ENCODE measurements at places on chromosomes 11 and 22.
A peak's percentile ranks its signal among the peaks of the same experiment; 100 is the strongest.

- DNase-seq, result no peak
Measured at GRCh38 chr22:25509374-25509791, 55.1 kb upstream of the GRK3 start.

DNA sequence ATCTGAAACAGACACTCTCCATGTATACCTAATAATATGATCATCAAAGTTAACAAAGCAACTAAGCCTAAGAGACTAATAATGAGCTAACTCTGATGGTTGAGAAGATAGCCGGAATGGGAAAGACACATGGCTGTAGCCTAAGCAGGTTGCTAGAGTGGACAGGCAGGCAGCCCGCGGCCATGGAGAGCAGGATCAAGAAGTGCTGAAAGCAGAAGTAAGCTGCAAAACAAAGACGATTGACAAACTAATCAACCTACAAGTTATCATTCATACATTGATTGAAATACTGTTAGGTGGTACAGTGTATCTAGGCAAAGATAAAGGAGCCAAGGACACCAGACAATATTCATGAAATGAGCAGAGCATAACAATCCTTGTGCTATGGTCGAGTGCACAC, 29.3 kb downstream of the SLN start:
- no peak for DNase-seq

DNA sequence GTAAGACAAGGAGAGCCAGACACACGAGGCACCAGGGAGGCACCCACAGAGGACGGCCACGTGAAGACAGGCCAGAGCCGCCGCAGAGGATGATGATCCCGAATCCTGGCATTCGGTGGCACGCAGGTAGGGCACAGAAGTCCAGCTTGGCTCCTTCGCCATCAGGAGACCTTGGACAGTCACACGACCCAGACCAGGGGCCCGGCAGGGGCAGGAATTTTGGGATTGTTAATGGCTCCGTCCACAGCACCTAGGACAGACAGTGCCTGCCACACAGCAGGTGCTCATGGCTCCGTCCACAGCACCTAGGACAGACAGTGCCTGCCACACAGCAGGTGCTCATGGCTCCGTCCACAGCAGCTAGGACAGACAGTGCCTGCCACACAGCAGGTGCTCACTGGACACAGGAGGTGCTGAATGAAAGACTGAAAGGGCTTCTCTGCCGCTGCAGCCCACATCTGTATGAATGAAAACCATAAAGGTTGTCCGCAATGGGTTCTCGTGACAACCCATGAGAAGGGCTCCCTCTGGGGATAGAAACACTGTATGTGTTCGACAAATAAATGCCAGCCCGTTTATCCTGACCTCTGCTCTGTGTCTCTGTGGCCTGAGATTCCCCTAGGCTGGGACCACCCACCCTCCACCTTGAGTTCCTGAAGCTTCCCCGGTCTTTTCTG, 341.6 kb downstream of the CTTN start:
- DNase-seq, result no peak

DNA sequence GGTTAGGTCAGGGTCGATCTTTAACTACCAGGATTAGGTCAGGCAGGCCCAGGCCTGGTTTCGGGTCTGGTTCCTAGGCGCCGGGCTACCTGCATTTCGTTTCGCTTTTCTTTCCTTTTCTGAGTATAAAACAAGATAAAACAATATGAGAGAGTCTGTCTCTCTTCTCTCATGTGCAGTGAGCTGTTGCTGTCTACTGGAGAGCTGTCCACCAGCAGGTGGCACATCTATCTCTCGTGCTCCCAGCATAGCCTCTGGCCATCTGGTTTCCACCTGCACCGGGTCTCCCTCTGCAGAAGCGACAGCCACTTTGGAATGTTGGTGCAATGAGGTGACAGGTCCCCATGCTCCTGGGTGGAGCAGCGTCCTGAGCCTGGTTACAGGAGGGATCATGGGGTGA, 27.6 kb downstream of the RIBC2 start:
- DNase-seq, result peak; percentile 17

DNA sequence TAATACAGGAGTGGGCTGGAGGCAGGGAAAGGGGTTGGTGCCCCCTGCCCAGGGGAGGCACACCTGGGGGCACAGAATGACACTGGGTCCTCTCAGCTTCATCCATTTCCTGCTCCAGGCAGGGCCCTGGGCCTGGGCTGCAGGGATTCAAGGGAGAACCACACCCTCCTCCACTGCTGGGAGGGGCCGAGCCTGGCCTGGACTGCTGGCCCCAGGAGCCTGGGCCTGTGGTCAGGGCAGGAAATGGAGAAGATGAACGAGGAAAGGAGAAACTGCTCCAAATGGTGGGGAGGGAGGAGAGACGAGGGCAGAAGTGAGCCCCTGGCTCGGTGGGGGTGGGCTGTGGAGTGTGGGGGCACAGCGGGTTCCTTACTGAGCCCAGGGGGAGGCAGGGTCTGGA, 38.1 kb upstream of the KCNQ1OT1 start:
- no peak for DNase-seq

GRCh38 chr22:31179345-31179744, 19.4 kb downstream of the RNF185 start:
- no peak for DNase-seq

DNA sequence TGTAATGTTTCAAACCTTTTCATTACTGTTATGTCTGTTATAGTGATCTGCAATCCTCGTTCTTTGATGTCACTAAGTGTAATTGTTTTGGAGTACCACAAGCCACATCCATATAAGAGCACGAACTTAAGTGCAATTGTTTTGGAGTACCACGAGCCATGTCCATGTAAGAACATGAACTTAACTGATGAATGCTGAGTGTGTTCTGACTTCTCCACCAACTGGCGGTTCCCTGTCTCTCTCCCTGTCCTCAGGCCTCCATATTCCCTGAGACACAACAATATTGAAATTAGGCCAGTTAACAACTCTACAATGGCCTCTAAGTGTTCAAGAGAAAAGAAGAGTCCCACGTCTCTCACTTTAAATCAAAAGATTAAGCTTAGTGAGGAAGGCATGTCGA, 23.5 kb downstream of the TESMIN start:
- DNase-seq, result no peak

DNA sequence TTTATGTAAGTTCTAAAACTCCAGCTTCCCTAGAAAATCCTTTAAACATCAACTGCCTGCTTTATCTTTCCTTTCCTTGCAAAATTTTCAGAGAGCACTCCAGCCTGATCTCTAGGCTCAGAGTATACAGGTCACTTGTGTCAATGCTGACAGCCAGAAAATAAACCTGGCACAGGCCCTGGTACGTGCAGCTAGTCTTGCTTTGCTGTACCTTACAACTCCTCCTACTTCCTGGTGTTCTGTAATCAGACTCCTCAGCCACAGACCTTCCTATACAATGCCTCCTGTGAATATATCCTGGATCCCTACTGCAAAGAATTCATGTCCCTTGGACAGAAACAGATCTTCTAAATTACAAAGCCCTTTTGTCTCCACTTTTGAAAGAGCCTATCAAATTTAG, 24.2 kb upstream of the TMEM123 start:
- no peak for DNase-seq

DNA sequence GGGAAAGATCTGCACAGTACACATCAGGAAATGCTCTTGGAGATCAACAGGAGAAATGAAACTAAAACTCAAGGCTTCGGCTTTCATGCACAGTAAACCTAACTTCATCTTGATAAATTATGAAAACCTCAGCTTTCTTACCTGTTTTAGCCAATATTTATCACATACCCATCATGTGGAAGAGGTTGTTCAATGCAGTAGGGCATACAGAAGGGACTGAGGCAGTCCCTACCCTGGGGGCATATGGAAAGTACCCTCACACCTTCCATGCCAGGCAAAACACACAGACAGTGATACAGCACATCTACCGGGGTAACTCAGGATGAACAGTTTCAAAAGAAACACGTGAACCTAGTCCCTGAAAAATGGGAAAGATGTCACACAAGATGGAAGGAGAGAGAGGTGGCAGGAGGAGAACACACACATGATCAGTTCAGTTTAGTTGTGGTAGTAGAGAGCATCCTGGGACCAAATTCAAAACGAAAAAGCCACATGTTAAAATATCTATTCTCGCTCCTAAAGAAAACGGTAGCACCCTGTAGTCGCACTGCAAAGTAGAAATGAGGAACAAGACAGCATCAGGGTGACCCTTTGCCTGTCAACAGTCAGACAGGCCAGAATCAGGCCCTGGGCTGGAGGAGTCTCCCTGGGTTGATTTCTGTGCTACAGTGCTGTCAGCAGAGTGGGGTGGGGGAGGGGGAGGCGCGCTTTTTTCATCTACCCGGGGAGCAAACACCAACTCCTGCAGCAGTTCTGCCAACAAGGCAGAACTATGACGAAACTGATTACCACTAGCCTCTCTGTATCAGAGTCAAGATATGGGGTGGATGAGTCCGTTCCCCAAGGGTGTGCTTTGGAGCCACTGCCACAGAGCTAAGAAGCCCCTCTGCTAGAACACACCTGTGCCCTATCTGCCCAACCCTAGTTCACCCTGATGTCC, 1.3 kb downstream of the HIRA start:
- DNase-seq, result no peak

GRCh38 chr11:45560155-45560912, 105.1 kb downstream of the CHST1 start:
- no peak for DNase-seq

DNA sequence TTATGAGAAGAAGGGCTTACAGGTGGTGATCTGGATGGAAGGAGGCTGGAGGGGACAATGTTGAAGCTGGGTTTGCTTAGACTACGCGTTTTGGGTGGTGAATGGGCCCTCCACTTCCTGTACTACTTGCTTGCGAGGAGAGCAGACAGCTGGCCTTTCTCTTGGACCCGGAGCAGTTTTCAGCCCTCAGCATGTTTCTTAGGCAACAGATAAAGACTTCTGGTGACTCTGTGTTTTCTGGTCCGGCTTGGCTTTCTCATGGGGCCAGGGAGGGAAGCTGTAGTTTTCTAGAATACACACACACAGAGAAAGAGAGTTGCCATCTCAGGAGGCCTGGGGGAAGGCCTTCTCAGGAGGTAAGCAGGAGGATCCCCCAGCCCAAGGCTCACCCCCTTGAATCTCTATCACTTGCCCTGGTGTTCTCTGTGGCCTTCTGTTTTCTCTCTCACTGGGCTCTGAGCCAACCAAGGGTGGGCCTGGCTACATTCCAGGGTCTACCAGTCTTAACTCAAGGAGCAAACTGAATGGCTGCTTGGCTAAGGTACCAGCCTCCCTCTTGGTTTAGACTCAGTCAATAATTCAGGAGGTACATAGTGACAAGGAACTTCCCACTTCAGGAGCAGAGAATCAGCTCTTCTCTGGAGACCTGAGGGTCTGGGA, 2.4 kb downstream of the CCS start:
- DNase-seq, result peak; percentile 37

- DNase-seq, result no peak
Measured at GRCh38 chr11:92045301-92045700, 179.3 kb upstream of the FAT3 start.
